ENCODE measurements at places on chromosomes 1 and 21. TPM values are rescaled to one million over a fixed set of nuclear protein-coding genes. Genes with fewer than 3 reads are reported as not detected.

DNA sequence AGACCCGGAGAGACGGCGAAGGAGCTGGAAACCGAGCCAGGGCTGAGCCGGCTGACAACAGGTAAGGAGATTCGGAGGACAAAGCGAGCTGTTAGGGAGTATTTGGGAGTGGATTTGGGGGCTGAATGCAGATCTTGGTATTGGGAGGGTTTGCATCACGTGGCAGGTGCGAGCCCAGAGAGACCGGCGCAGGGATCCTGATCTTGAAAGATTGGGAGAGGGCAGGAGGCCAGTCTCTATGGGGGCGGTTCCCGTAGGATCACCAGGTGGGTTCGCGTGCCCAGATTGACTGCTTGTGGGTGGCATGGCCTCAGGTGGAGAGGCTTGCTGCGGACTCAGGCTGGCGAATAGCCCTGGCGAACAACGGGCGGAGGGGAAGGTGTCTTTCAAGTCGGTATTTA lies 204 bp downstream of the CIART start:
- ATAC-seq, result no peak

- no peak for ATAC-seq
Observed at GRCh38 chr1:184903111-184903692, 71.1 kb downstream of the NIBAN1 start.

DNA sequence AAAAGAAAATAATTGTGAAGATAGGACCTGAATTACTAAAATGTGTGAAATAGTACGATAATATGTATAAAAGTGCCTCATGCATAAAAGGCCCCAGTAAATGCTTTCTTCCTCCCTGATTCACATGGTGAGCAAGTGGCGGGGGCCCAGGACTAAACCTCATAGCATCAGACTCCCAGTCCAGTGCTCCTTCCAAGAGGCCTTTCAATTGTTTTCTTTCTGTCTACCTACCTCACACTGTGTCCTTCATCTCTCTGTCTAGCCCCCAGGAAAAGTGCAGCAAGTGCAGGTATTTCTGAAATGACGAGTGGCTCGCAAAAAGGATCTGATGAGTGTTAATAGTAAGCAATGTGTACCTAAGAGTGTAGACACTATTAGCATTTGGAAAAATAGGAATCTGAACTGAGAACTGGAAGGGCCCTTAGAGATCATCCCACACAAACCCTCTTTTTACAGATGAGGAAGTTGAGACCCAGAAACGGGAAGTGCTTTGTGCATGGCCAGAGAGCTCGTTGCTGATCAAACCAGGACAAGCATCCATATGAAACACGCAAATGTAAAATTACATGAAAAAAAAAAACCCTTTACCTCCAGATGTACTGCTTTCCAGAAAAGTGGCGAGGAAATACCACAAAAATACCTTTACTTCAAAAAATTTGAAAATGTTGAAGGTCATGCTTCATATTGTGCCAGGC lies 118.2 kb upstream of the HOOK1 start:
- ATAC-seq, result no peak

DNA sequence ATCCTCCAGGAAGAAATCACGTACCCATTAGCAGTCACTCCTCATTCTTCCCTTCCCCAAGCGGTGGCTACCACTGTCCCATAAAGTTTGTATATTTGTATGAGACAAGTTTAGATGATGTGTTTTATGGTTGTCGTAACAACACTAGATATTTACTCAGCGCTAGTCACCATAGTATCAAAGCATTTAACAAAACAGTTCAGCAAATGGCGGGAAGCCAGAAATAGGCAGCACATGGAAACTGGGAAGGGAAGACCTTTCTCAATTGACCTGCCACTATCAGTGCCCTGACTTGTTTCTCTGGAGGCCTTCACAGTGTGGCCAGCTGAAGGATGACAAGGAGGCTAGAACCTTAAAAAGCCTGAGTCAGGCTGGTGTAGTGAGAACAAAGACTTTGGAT lies 31.1 kb downstream of the CNST start:
- ATAC-seq, result no peak

DNA sequence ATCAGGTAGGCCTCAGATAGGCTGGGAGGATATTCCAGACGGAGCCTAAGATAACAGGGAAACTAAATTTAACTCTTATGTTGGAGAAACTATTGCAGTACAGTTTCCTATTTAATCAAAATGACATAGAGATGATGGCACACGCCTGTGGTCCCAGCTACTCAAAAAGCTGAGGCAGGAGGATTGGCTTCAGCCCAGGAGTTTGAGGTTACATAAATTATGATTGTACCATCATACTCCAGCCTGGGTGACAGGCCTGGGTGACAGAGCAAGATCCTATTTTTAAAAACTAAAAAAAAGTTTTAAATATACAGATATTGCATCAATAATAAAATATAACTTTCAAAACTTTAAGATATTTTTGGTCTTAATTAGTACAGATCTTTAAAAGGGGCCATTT lies 25.2 kb upstream of the TAL1 start:
- ATAC-seq, result no peak

- peak; percentile 91 for ATAC-seq
Observed at GRCh38 chr21:31725202-31725839, 6.6 kb downstream of the SCAF4 start.

DNA sequence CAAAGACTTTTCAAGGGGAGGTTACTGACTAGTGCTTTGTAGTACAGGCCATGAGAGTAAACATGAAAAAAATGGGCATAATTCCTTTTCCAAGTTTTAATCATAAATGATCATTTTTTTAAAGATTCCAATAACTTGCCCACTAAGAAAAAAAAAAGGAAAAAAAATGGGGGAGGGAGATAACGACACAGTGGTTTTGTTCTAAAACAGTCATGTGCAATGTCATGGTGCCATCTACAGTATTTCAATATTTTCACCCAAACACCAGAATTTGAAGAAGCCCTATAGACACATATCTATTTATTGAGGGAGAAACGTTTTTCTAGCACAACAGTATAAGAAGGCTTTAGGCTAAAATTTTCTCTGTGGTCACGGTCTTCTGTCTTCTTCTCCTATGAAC lies 250.2 kb downstream of the LTN1 start:
- ATAC-seq, result no peak

- no peak for ATAC-seq
Observed at GRCh38 chr1:21524686-21525339, 15.6 kb downstream of the ALPL start.

Gene S100A16
- total RNA-seq, result not detected

Gene LCE1C
- total RNA-seq, result not detected

Gene OR2M4
- not detected for total RNA-seq

Gene PRRX1
- not detected for total RNA-seq

Gene SELENBP1
- total RNA-seq, result not detected

Gene SLAMF9
- not detected for total RNA-seq

Gene CD244
- total RNA-seq, result not detected

Gene NKAIN1
- total RNA-seq, result not detected

Measured in activated T-helper 17 cell treated with anti-CD3 and anti-CD28 coated beads, Interleukin-2, amount 50 U/mL, for 72 hours (primary cell).